RPMI7951 (cell line): ENCODE measurements at places on chromosomes 2 and 18.
A peak's percentile ranks its signal among the peaks of the same experiment; 100 is the strongest.

DNA sequence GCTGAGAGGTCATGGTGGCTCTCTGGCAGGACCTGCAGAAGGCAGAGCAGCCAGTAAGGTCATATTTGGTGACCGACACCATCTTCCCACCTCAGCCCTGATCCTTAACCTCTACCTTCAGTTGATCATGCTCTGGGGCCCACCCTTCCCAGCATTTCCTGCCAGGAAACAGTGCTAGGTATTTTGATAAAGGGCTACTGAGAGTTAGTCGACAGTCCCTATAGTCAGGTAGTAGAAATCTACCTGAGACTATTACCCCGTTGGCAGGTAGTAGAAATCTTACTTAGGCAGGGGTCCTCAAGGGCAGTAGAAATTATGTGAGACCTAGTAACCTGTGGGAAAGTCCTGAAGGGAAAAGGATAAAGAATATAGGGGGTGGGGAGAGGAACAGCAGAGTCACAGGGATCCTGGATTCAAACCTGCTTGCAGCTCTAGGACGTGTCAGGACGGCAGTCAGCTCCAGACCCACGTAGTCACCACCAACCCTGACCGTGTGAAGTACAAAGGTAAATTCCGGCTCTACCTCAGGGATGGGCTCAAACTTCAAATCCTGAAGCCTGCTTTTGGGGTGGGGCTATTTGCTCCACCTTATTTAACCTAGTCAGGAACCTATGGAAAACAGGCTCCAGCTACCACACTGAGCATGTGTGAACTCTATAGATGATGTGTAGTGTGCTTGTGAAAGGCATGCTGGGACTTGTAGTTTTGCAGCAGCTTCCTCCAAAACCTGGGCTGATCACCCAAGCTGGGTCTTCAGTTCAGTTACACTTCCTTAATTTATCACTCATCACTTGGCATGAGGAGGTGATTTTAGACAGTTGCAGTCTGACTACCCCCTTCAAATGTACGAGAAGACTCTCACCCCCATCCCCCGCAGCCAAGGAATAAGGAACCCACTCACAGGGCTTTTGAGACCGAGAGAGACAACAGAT, at the start of gene DQX1:
Gene DQX1 (minus strand): TSS at position 515 of the 932 bp plus-strand sequence. CDS start 502 bp downstream, at position 13.
- DNase-seq, result peak; percentile 43

GRCh38 chr2:191965733-191966132, 118.8 kb upstream of the CAVIN2 start:
- DNase-seq, result no peak

GRCh38 chr2:46095830-46096229, 201.4 kb upstream of the EPAS1 start:
- DNase-seq, result peak; percentile 51

DNA sequence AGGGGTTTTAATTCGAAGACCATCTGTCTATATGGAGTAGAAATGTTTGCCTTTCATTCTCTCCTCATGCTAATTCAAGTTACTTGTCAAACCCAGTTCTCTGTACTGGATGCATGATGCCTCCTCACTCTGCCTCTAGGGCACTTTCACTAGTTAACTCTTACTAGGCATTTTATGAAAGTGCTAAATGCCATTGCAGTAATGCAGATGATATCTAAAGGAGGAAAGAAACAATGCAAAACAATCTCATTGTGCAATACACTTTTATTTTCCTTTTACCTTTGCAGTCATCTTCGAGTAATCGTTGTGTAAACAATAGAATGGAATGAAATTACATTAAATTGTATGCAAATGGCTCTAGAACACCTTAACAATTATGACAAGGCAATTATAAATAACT, 293.6 kb downstream of the STK39 start:
- DNase-seq, result no peak

DNA sequence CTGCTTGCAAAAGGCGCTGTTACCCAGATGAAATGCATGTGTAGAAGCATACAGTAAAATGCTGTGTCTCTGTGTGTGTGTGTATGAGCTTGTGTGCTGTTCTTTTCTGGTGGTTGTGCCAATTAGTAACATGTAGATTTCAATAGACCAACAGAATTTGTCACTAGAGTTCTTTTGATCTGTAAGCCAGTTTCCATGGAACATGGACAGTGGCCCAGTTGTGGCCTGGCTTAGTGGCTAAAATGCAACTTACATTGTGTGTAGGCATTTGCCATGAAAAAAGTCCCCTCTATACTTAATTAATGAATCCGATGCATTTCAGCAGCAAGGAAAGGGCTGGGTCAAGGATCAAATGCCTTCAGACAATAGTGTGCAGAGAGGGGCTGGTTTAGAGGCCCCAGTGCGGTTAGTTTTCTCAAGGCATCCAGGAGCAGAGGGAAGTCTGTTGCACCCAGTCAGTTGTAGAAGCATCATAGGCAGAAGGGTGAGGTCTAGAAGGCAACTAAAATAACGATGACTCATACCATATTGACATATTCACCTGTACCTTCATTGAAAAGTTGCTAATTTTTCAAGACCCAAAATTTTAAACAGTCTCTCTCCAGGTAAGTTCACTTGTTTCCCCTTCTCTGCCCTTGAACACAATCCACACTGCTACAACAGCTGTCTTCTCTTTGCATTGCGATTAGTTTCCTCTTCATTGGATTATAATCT, 366.9 kb upstream of the SPRED2 start:
- no peak for DNase-seq

DNA sequence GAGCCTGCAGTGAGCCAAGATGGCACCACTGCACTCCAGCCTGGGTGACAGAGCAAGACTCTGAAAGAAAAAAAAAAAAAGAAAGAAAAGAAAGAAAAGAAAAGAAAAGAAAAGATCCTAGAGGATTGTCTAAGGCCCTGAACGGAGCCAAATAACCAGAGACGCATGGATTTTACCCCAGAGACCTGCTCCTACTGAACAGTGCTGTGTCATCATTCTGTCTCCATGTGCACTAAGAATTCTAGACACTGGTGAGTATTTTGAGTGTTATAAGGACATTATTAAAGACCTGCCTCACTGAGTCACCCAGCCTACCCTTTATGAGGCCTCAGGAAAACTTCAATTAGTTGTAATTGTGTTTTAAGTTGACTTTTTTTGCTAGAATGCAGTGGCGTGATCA, 61.9 kb upstream of the RIOK3 start:
- DNase-seq, result no peak

DNA sequence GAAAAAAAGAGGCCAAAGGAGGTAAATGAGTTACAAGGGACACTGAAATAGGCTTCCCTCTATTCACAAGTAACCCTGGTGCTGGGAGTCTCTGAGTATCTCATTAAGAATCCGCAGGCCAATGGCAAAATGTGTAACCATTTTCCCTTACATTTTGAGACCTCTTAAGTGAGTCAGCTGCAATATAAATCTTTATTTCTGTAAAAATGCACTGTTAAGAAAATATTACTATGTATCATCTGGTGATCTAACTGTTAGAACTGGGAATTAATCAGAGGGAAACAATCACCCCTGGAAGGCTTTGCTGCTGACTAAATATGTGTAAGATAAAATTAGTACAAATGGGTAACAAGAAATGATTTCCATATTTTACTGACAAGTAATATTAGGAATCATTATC, 483.1 kb upstream of the CHST9 start:
- DNase-seq, result no peak

GRCh38 chr2:31446848-31447247, 32.3 kb upstream of the XDH start:
- DNase-seq, result peak; percentile 37

DNA sequence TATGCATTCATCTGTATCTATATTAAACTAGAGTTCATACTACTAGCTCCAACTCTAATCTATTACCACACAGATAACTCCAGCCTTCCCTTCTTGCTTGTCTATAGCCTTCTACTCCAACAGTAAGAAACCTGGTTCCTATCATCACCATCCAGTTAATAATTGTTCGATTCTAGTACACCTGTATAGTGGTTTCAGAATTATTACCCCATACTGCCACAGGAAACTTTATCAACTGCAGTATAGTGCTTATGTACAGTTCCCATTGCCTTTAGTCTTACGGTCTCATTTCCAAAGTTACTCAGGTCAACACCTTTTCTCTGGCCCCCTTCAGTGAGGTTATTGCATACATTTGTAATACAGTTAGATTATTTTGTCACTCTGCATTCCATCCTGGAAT, 14.5 kb downstream of the METTL8 start:
- no peak for DNase-seq

DNA sequence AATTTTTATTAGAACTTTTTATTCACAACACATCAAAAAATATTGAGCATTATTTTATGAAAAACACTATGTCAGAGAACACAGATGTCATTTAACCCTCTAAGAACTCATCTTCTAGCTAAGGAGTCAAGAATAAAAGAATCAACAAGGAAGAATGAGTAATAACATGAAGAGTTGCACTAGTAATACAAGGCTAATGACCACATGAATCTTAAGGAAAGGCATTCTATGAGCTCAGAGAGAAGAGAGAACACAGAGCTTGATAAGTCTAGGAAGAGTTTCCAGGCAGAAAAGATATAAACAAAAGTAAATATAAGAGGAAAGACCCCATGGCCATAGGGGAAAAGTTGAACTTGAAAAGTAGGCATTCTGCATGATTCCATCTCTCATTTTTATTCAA, 166.5 kb downstream of the MAIP1 start:
- no peak for DNase-seq

DNA sequence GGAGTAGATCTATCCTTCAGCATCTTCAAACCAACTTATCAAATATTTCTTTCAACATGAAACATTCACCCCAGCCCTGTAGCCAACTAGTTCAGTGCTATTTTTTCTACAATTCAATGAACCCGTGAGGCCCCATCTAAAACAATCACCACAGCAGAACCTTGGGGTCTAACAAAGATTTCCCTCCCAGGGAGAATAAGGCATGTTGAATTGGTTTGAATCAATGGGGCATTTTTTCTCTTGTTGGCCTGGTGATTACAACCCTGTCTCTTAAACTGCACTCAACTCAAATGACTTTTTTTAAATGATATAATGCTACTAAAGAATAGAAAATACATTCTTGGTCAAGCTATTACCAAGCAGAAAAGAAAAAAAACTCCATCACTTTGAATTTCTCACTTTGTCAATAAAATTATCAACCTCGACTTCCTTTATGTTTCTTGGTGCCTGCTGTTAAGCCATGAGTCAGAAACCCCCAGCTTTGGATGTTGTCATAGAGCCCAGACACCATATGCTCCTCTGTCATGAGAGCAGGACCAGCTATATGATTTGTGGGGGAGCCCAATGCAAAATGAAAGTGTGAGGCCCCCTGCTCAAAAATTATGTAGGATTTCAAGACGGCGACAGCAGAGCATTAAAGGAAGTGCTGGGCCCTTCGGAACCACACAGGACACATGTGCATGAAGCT, 282.4 kb downstream of the MEIS1 start:
- DNase-seq, result no peak

- DNase-seq, result no peak
Observed at GRCh38 chr2:240959941-240960308, 38.5 kb upstream of the SNED1 start.

GRCh38 chr2:88331239-88331638, 121.3 kb downstream of the FOXI3 start:
- no peak for DNase-seq

- no peak for DNase-seq
Observed at GRCh38 chr2:224027931-224028330, 11.2 kb downstream of the SERPINE2 start.

DNA sequence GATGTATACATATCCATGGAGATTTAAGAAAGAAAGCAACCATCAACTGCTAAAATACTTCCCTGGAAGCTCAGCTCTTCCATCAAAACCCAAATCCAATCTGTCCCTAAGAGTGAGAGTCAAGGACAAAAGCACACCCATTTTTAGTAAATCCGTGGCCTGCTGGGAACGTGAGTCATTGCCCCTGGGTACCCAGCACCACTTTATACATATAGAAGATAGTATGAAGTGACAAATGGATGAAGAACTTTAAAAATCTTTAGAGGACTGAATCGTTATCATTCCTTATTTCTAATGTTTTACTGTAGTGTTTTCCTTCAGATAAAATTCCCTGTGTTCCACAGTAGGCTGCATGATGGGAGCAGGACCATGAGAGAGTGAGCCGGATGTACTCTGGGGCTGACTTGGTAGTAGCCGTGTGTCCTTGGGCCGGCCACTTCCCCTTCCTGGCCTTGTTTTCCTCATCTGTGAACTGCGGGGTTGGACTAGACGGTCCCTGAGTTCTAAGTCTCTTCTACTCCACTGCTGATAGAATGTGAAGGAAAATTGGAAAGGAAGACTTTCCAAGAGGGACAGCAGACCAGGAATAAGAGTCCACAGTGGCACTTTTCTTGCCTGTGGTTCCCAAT, 28.5 kb upstream of the CEP68 start:
- no peak for DNase-seq

DNA sequence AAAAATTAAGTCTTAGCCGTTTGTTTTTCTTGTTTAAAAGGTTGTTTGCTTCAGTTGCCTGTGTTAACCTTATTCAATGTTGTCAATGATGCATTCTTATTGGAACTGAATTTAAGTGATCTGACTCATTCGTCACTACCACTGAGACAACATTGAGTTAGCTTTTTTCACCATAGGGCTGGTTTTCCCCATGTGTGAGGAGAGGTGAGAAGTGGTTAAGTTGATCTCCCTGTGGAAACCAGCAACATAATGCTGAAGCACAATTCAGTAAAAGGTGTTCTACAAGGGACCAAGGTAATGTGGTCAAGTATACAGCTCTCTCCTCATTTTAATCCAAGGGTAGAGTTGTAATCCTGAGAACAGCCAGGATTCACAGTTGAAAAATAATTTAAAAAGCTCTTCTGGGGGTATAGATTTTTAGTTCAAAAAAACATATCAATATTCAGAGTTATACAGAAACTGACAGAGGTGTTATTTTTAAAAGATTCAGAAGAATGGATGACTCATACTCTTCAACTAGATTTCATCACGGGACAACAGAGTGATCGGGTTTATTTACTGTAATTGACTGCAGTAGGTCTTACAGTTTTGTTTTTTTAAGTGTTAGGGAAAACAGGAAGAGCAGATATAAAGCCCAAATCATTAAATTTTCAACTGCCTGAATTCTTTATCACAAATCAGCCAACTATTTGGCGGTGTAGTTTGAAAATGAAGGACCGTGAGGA, 12.6 kb downstream of the NOP58 start:
- peak; percentile 54 for DNase-seq

DNA sequence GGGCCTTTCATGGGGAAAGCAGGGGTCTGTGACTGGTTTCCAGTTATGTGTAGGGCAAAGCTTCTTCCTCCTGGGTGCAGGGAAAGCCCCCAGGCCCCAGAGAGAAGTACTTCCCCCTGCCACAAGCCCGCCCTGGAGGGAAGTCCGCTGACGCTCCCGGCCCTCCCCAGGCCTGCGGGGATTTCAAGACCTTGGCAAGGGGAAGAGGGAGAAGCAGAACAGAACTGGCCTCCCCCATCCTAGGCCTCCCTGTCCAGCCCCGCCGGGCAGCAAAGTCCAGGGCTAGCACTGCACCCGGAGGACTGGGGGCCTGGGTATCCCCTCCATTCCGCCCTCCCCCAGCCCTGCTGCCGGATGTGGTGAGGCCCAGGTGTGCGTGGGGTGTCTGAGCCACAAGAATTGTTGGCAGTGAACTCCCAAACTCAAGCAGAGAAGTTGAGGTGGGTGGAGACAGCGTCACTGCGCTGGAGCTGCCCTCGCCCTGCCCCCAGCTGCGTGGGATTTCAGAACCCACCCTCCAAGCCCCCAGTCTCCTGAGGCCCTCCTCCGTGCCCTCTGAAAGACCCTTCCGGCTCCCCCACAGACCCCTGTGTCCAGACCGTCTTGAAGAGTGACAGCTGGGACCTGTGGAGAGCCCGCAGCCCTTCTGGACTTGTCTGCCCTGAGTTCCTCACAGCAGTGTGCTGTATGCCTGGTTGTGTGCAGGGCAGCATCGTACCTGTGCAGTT, 1.1 kb upstream of the DUSP2 start:
- no peak for DNase-seq

- peak; percentile 57 for DNase-seq
Observed at GRCh38 chr18:23380001-23380550, 73.0 kb upstream of the RIOK3 start.

- no peak for DNase-seq
Observed at GRCh38 chr18:63083555-63083954, 236.0 kb downstream of the BCL2 start.
